Ecto neural progenitor cell (in vitro differentiated cells): ENCODE measurements at places on chromosomes 2 and 18.

DNA sequence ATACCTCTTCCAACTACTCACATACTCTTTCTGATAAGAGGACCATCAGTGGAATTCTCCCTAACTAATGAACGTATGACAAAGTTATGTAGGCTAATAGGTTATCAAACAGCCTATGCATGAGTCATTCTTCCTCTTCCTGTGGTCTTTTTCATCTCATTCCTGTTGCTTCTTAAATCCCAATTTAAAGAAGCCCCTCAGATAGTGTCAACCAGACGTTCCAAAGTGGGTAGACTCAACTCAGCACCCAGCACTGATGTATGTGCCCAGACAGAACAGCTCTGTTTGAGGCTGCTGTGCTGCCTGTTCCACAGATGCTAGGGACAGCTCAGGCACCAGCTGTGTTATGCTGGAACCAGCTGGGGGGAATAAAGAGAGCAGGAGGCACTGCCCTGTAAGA, 52.6 kb downstream of the CXCR4 start:
- DNase-seq = no peak

DNA sequence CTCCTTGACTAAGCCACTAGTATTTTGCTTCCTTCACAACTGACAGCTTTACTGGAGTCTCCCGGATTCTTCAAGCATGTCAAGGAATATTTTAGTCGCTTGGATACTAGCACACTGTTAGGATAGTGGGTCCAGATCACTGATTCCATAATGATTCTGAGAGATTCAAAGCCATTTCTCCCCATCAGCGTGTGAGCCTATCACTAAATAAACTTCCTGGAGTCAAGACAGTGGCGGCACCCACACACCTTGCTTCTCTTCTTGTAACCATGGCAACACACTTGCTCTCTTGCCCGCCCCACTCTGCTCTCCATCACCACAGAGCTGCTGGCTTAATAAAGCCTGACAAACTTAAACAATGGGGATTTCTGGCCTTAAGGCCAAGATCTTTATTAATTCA, 245.1 kb downstream of the LRRTM1 start:
- no peak for DNase-seq

- DNase-seq = no peak
Measured at GRCh38 chr2:7356909-7357584, 439.8 kb downstream of the RNF144A start.

- no peak for DNase-seq
Measured at GRCh38 chr2:197286805-197287595, 23.6 kb downstream of the ANKRD44 start.

- DNase-seq = no peak
Measured at GRCh38 chr2:20300656-20301055, 50.0 kb downstream of the PUM2 start.

DNA sequence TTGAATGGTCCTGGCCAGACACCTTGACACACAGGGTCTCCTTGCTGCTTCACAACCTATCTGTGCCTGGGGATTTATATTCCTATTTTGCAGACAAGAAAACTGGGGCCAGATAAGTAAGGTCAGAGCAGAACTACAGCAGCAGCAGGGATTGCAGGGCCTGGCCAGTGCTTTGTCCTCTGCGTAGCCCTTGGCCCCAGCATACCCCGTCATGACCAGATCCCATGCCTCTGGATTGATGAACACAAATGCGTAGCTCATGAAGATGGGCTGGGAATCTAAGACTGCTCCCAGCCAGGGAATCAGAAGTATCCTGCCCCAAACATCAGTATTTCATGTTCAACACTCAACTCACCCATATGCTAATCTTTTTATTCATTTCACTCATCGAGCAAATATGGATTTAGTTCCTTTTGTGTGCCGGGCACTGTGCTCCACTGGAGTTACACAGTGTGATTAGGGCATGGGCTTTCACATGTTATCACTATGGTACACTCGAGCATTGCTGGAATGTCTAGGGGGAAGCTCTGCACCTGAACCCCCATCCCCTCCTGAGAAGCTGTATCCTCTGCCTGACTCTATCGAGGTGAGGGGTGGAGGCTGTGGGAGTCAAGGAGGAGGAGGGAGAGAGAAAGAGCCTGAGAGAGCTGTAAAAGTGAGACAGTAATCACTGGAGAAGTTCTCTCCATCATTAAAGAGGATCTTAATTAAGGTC, 143.3 kb downstream of the CYP26B1 start:
- no peak for DNase-seq
